ENCODE measurements at places on chromosomes 2 and 18.

DNA sequence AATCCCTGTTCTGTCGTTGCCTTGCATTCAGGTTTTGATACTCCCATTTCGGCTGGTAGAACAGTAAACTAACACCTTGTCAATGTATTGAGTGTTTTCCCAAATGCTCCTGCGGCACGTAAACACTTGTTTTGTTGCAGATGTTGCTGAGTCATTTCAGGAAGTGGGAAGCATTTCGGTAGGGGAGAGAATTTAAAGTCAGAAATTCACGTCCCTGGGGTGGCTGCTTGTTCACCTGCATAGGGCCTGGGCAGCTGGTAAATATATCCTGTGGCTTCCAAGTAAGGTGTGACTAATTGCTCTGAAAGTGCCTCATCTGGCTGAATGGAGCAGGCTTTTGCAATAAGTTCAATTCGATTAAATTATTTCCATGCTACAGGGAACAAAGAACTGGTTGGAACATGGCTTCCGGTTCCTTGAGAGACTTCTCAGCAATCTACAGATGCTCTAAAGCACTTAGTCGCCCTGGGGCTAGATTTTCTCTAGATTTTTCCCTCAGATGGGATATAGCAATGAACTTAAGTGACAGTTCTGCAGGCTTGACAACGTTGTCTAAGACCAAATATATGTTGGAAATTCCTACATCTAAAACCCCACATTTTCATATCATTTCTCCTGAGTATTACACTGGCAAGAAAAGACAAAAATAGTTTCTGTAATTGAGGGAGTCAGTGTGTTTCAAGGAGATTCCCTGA, 5.2 kb downstream of the GALR1 start:
- no peak for DNase-seq

DNA sequence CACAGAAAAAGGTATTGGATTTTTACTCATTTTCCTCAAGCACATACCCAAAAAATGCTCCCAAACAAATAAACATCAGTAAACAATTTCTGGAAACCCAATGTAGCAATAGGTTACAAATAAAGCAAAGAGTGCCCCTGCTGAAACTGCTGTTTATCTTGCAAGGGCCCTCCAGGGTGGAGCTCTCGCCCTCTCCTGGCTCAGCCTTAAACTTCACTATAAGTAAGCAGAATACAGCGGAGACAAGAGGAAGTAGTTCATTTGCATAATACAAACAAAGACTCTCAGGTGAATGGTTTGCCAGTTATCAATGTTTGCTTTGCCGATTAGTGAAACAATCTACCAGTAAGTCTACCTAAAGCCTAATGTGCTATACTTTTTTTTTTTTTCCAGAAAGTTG, 437.6 kb downstream of the DLGAP1 start:
- DNase-seq, result no peak

DNA sequence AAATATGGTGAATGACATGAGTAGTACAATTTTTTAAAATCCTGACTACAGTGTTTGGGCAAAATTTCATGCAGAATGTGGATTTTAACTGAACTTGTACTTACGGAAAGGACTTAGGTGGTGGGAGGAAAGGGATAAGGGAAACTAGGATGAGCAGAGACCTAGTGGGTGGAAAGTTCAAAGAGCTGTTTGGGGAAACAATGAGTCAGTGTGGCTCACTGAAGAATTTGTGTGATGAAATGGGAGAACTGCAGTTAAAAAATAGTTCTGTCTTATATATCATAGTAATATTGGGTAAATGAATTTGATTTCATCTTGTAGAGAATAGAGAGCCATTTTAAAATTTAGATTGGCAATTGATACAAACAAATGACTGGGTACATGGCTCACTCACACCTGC, 220.1 kb upstream of the CTAGE1 start:
- no peak for DNase-seq

- no peak for DNase-seq
Observed at GRCh38 chr18:49590608-49591007, 28.8 kb downstream of the LIPG start.

DNA sequence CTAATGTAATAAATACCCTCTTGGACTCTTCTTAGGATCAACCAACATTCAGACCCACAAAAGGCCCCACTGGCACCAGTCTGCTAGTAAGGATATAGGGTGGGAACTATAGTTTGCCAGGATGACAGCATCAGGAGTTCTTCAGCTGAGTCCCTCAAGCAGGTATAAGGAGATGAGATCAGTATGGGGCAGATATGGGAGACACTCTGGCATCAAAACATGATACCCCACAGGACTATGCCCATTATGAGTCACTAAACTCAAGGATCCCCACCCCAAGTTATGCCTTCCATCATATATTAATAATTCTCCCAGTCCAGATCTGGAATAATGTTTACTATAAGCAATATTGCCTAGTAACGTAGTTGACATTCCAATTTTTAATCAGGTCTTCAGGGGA, 83.1 kb upstream of the CCDC141 start:
- no peak for DNase-seq

GRCh38 chr18:69987870-69988269, 40.2 kb upstream of the CD226 start:
- DNase-seq, result no peak

DNA sequence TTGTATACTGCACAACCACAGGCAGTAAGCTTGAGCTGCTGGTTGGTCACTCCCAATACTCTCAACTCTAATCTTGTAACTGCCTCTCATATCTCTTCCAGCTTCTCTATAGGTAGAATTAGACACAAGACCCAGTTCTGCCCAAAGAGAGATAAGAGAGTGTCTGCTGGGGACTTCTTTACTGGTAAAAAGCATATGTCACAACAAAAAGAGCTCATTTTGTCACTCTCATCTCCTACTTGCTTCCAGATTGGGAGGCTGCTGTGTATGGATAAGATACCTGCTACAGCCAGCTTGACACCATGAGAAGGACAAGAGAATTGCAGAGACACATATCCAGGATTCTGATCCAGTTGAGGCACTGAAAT, 165.2 kb downstream of the PTH2R start:
- DNase-seq, result no peak

DNA sequence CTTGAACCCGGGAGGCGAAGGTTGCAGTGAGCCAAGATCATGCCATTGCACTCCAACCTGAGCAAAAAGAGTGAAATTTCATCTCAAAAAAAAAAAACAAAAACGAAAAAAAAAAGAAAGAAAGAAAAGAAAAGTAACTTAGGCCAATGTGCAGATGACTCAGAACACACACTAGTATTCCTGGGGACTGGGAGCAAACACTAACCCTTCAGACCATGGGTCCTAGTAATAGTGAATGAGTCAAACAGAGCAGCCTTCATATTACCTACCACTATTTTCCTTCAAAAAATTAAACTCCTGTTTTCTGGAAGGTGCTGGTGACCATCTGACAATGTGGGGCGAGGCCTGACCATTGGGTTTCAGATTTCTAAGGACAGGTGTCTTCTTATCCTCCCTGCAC, 253.4 kb downstream of the PIEZO2 start:
- DNase-seq, result no peak

- no peak for DNase-seq
Observed at GRCh38 chr2:184597571-184597991, 748 bp upstream of the ZNF804A start.

DNA sequence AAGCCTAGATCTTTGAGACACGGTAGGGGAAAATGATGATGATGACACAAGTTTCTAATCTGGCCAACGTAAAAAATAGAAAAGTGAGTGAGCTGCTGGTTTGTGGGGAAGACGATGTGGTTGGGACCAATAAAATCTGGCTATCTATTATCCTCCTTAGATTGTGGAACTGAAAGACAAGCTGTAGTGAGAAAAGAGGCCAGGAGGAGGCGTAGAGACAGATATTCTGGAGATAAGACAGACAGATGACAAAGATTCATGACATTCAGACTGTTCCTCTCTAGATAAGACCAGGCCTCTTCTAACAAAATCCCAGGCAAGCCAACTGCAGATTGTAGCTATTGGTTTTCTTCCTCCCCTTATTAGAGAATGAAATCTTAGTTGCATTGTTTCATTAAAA, 376.3 kb upstream of the UBE2E3 start:
- no peak for DNase-seq

DNA sequence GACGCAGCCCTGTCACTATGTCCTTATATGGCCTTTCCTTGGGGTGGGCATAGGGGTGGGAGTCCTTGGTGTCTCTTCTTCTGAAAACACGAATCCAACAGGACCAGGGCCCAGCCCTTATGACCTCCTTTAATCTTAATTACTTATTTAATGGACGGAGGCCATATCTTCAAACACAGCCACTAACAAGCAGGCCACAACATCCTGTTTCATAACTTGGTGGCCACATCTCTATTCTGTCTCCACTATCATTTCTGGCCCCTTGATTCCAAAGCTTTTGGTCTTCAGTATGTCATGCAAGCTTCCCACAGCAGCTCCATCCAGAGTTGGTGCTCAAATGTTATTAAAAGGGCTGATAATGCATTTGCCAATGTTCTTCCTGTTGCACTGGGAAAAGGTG, 287.3 kb upstream of the SMIM21 start:
- no peak for DNase-seq

DNA sequence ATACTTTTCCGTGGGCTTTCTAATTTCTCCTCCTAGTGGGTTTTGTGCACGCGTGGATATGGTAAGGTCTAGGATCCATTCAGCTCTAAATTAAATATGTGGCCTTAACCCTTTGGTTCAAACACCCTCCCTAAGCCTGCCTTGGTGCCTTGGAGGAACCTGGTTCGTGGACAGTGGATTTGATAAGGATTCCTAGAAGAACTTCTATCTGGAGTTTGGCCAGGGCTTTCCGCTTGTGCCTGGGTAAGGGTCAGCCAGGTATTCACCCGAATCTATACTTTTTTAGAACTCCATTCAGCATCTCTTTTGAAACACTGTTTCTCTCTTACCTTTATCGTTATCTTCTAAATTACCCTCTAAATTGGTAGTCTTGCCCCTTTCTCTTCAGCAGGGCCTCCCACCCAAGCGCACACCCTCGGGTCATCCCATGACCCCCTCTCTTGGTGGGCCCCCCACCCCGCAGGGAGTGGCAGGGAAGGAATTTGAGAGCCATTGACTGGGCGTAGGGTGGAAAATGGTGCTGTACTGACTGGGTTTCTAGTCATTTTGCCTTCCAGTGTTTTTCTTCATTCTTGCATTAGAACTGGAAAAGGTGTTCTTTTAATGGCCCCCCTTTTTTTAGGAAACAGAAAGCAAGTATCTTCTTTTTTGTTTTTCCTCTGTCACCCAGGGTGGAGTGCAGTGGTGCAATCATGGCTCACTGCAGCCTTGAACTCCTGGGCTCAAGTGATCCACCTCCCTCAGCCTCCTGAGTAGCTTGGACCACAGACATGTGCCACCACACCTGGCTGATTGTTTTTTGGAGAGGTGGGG, 1.8 kb downstream of the SOCS6 start:
- DNase-seq, result no peak

DNA sequence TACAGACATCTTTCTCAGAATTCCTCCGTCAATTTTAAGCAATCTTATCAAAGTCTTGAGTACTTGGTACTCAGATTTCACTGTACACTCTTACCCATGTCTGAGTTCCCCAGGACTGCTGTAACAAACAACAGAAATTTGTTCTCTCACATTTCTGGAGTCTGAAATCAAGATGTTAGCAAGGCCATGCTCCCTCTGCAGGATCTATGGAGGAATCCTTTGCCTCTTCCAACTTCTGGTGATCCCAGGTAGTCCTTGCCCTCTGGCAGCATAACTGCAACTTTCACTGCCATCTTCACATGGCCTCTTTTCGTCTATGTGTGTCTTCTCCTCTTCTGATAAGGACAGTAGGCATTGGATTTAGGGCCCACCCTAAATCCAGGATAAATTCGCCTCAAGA, 17.1 kb upstream of the CACNB4 start:
- DNase-seq, result no peak

DNA sequence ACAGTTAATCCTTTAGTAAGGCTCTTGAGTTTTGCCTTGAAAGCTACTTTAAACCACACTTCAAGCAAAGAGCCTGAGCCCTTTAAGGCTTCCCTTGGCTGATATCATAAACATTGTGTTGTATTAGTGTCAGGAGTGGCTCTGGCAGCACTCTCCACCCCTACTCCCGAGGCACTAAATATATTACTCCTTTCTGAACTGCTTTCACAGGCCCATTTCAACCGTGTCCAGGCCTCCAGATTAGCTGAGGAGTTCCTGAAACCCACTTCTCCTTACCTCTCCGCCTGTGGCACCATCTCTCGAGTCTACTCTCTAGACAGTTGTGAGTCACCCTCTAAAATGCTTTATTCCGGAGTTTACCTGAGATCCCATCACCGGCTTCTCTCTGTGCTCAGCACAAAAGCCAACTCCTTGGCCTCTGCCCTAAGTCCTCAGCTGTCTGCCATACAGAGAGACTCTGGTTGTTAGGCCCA, 14.4 kb upstream of the STON1 start:
- DNase-seq, result no peak

- DNase-seq, result no peak
Observed at GRCh38 chr18:50143294-50143693, 51.7 kb downstream of the MYO5B start.

DNA sequence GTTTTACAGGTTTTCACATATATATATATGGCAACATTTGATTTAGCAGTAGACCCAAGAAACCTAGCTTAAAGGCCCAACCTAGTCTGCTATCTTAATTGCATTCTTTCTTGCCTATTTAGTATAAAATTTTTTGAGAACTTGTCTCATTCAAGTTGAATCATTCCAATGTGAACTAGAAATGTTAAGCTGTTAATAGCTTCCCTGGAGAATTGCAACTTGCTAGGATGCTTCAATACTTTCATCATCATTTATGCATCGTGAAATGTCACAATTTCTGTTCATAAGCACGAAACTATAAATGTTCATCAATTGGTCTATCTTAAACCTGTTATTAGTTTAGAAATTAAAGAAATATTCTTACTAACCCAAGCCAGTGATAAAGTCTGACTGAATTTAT, 217.6 kb downstream of the BABAM2 start:
- DNase-seq, result no peak

GRCh38 chr2:65386989-65387388, 45.4 kb downstream of the SPRED2 start:
- no peak for DNase-seq

DNA sequence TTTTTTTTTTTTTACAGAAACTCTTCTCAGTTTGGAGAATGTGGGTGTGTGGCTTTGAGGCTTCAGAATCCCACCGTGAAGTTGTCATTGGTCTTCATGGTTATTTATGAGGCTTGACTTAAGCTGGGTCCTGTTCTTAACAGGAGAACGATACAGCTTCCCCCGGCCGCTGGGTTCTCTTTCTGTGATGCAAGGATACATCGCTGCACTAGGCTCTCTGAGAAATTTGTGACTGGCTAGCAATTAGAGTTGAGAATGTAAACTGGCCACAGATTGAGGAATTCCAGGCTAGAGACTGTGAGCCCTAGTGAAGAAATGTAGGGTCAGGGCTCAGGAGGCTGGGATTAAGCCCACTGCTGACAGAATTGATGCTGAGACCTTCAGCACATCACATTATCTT, 29.8 kb downstream of the MGAT5 start:
- no peak for DNase-seq

GRCh38 chr2:79138385-79138784, 18.1 kb downstream of the REG1A start:
- DNase-seq, result no peak

Measured in stimulated activated CD4-positive, alpha-beta T cell treated with anti-CD3 and anti-CD28 coated beads, Interleukin-1b, Interleukin-23, amount 100 ng/mL, for 1 hour (primary cell).